DMS79 (cell line): ENCODE measurements at places on chromosomes 1 and 21.

DNA sequence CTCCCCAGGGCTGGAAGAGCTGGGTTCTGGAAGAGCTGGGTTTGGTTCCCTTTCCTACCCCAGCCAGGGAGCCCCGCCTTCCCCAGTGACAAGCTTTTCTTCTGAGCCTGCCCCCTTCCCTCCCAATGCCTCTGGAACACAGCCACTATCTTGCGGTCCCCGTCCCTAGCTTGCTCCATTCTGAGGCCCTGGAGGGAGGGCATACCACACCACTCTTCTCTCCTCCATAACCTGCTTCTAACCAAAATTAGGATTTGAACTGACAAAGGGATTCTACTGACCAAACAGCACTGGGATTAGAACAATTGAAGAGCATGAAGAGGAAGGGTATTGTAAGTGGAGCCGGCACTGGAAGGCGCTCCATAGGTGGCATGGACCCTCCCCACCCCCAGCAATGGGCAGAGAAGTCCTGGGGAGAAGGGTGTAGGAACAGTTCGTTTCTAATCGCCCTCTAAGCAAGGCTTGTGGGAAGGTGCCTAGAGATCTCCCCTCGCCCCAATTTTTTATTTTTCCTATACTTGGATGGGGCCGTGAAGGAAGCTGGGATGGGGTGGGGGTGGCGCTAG lies 690 bp downstream of the C1orf216 start:
- DNase-seq: peak; percentile 29

DNA sequence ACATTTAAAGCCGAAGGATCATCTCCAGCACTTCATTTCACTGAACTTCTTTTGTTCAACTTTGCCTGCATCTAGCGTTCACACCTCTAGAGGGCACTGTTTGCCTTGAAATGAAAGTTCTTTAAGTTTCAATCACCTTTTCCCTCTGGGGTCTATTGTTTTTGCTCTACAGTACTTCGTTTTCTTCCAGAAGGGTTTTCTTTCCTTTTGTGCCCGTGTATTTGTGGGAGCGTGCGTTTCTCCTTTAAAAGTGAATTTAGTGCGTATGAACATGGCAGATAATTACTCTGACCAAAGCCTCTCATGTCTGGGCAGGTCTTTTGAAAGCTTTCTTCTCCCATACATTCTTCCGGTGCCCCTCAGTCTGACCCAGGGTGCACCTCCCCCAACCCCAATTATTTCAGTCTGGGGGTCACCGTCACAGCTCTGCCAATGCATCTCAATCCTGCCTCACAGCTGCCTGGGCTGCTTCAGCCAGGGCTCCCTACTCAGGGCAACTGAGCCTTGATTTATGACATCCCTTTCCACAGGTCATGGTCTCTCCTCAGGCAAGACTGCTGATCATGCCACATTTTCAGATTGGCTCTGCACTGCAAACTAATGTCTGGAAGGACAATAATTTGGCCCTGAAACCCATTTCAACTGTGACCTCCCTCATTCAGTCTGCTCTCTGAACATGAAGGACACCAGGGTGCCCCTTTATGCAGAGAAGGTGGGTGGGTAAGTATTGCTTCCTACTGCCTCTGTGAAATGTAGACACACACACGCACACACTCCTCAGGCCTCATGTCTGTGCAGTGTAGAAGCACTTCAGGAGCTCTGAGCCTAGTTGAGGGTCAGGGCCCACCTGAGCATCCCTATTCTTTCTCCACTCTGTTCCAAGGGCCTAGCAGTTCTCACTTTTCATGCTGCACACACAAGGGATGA lies 88.6 kb downstream of the NUF2 start:
- DNase-seq: peak; percentile 25

DNA sequence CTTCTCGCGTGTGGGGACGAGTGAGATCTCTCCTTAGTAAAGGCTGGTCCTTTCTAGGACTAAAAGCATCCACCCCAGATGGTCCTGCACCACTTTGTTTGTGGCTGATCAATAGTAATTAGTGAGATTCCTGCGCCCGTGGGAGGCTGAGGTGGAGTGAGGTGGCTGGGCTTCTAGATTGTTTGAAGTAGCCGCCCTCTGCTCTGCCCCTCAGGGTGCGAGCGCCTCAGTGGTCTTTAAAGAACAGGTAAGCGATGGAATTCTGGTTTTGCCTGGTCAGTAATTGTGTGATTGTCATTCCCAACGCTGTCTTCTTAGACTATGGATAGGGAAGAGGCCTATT lies 20.7 kb downstream of the PEX14 start:
- no peak for DNase-seq

- DNase-seq: no peak
These were observed 121.2 kb downstream of the EPHB2 start for GRCh38 chr1:22831729-22832413.

DNA sequence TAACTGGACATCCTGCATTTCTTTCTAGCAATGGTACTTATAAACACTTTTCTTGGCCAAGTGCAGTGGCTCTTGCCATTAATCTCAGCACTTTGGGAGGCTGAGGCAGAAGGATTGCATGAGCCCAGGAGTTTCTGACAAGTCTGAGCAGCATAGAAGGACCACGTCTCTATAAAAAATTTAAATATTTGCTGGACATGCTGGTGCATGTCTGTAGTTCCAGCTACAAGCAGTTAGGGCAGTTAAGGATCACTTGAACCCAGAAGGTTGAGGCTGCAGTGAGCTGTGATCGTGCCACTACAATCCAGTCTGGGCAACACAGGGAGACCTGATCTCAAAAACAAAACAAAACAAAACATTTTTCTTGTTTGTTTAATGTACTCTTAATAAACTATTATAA lies 434.0 kb downstream of the PLA2G4A start:
- DNase-seq: no peak

- no peak for DNase-seq
These were observed 213.1 kb upstream of the USP24 start for GRCh38 chr1:55428231-55428630.

DNA sequence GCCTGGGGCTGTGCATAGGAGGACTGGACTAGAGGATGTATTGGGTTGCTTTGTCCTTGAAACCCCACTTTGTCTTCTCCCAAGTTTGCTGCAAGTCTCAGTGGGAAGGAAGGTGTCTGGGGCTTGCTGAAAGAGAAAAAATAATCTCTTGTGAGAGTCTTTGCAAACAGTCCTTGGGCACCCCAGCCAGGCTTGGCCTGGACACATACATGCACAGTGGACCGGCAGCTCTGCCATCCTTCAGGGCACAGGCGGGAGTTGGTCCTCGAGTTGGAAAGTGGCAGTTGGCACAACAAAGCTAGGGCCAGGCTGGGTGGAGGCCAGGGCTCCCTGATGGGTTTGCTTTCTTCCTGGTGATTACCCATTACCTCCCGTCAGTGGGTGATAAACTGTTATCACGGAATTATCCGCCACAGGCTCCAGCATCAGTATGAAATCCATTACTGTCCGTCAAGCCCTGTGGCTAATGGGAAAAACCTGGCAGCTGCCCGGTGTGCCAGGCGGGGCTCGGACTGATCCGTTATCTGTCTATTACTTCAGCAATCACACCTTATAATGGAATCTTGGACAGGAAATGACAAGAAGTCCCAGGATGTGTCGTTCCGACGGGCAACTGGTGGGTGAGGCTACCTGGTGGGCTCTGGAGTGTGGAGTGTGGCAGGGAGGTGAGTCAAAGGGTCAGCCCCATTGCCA lies 265.7 kb downstream of the GRIK3 start:
- DNase-seq: no peak

- no peak for DNase-seq
These were observed 78.0 kb upstream of the TNFSF18 start for GRCh38 chr1:173128742-173129141.

DNA sequence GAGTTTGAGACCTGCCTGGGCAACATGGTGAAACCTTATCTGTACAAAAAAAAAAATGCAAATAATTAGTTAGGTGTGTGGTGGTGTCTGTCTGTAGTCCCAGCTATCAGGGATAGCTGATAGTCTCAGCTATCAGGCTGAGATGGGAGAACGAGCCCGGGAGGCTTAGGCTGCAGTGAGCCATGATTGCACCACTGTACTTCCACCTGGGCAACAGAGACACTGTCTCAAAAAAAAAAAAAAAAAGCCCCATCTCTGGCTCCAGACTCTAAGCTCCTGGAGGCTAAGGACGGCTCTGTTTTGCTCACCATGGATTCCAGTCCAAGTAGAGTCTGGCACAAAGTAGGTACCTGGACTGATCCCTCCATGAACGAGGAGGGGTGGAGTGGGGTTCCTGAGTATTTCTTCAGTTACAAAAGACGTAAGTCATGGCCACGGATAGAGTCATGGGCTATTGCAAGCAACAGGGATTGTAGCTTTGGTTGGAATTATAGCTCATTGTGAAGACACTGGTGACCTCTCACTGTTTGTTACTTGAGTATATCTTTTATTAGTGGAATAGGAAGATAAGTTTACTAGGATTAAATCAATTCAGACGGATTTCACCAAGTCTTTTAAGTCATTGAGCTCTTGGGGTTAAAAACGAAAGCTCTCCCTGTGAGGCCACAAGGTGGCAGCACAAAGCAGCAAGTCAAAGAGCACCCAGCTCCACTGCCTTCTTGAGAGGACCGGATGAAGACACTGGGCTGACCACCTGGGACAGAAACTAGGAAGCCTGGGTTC lies 35.6 kb upstream of the TMEM61 start:
- DNase-seq: peak; percentile 63

DNA sequence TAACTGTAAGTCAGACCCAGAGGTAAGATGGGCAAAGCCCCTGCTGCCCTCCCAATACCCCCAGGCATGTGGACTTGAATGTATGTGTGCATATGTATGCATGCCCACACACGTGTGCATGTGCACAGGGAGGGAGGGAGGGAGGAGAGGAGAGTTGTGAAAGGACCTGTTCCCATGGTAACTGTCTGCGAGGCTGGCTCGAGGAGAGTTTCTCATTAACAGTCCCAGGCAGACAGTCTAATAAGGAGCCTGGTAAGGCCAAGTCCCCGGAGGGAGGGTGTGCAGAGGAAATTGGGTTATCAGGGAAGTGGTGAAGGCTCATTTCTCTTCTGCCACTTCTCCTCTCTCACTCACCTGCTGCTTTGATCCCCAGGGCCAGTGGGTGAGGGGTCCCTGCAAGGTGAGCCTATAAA lies 74.9 kb downstream of the NFASC start:
- DNase-seq: peak; percentile 31

GRCh38 chr1:67853704-67854103 lies 20.4 kb upstream of the GNG12 start:
- DNase-seq: no peak

- DNase-seq: no peak
These were observed 37.6 kb downstream of the STUM start for GRCh38 chr1:226586116-226586515.

DNA sequence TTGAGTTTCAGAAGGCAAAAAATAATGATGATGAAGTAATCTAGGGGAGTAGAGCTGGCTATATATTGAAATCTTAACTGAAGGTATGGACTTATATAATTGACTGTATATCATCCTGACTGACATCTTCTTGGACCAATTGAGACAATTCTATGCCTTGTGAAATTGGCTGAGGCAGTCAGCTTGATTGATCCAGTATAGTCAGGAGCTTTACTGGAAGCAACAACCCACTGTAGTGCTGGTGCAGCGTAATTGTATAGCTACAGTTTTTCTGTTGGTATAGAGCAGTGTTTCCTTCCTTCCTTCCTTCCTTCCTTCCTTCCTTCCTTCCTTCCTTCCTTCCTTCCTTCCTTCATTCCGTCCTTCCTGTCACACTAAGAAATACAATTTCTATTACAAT lies 268.0 kb downstream of the NUF2 start:
- no peak for DNase-seq

DNA sequence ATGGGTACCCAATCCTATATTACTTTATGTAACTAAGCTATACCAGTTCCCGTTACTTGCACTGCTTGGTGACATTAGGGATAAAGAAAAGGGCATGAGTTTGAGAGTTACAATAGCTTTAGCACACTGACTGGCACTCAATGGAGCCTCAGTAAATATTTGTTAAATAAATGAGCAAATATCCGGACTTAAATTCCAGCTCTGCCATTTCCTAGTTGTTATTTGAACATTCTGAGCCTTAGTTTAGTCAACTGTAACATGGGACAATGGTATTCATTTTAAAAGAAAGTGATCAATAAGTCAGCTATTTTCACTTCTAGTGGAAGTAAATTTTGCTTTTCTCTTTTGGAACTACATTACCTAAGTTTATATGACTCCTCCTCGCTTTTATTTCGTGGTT lies 198.7 kb downstream of the ZC3H11B start:
- no peak for DNase-seq

GRCh38 chr21:41166884-41167283 lies 1.1 kb upstream of the BACE2 start:
- DNase-seq: no peak

- DNase-seq: no peak
These were observed 762.6 kb downstream of the MRPL39 start for GRCh38 chr21:24844671-24845070.

DNA sequence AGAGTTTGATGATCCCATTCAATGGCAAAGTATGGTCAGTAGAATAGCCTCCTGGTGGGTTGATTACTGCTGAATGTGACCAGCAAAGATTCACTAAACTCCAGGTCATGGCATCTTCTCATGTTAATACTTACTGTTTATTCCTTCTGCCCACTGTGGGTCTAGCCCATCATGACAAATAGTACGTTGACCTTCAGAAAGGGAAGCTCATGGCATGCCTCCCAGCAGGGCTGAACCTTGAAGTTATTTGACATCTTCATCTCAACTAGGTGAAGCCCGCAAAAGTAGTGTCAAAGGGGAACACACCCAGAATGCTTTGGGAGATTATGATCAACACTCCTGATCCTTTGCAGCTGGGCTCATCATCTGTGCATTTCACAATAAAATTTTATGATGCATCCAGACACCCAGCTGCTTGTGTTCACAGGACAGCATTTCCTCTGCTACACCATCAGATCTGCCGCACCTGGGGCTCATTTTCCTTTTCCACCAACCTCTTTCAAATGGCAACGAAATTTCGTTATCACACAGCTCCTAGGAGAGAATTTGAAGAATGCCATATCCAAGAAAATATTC lies 49.6 kb downstream of the HLX start:
- no peak for DNase-seq

GRCh38 chr1:9145021-9145668 lies 16.2 kb upstream of the GPR157 start:
- DNase-seq: no peak

- DNase-seq: no peak
These were observed 19.6 kb upstream of the KCNQ4 start for GRCh38 chr1:40763742-40764532.
